ENCODE measurements at places on chromosomes 3 and 15.

DNA sequence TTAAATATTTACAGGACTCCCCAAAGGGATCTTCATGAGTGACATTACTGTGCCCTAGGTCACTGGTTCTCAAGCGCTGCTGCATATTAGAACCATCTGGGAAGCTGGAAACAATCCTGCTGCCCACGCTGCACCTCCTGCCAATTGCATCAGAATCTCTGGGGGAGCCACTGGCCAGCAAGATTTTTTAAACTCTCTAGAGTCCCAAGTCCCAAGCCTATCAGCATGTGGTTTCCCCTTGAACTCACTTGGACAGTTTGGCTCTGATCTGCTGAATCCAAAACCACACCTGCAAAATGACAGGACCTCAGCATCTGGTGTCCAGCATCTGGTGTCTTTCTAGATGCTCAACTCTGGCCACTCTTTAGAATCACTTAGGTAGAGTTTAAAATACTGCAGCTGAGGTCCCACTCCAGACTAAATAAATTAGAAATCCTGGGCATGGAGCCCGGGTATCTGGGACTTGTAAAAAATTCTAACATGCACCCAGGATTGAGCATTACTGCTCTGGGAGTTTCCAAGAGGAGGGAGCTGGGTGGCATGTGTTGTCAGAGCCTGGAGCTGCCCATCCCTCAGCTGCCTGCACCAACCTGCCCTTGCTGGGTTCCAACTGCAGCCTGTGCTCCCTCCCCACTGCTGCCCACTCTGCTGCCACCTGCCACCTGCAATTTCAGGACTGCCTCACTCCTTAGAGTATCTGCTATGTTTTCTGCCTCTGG, 311.3 kb downstream of the SLC9A9 start:
- DNase-seq, result no peak

- no peak for DNase-seq
Observed at GRCh38 chr3:112341386-112341785, 8.4 kb downstream of the CD200 start.

DNA sequence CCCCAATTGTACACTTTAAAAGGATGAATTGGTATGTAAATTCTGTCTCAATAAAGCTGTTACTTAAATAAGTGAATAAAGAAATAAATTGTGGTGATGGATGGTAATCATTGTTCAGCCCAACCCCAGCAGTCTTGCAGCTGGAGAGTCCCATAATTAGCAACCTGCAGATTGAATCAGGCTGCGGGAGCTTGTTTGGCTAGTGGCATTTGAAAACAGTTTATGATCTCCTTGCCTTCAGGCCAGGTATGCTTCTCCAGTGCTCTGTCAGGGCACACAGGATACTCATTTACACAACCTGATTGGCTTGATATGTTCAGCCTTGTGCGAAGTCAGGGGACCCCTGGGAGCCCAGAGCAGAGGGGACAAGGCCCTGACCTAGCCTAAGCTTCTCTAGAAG, 16.5 kb upstream of the TSEN2 start:
- no peak for DNase-seq

GRCh38 chr3:26750263-26750662, 127.7 kb downstream of the LRRC3B start:
- no peak for DNase-seq

- DNase-seq, result no peak
Observed at GRCh38 chr3:190973771-190974170, 111.3 kb upstream of the GMNC start.

DNA sequence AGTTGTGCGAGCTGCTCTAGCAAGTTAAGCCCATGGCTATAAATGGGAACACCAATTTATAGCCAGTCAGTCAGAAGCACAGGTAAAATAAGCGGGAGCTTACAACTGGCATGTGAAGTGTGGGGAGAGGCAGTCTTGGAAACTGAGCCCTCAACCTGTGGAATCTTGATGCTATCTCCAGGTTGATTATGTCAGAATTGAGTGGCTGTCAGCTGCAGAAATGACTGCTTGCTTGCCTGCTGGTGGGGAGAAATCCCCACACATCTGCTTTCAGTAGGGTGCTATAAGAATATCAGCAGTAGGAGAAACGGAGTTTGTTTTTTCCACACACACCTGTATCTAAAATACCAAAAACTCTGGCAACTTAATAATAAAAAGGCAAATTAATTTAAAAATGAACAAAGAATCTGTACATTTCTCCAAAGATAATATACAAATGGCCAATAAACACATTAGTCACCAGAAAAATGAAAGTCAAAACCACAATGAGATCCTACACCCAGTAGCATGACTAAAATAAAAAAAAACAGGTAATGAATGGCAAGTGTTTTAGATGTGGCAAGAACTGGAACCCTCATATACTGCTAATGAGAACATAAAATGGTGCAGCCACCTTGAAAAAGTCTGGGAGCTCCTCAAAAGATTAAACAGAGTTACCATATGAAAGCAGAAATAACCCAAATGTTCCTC, 26.0 kb upstream of the MAP4 start:
- peak; percentile 11 for DNase-seq

DNA sequence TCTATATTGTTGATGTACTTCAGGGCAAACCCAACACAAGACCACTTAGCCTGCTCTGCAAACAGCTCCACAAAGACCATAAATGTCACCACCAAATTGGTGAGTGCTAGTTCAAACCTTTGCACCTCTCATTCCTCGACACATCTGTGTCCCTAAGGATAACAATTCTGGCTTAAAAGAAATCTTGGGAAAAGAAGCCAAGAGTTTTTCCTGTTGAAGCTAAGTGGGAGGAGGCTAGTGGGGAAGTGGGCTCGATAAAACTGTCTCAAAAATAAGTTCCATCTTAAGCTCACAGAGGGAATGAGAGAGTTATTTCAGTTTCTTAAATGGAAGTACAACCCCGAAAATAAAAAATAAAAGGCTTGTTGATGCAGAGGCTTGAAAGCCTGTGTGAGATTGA, 40.4 kb upstream of the PRICKLE2 start:
- DNase-seq, result no peak

GRCh38 chr3:107377151-107377550, at the start of gene CCDC54:
Gene CCDC54 (plus strand): TSS chr3:107377439. CDS start chr3:107377588, 149 bp downstream.
- no peak for DNase-seq

DNA sequence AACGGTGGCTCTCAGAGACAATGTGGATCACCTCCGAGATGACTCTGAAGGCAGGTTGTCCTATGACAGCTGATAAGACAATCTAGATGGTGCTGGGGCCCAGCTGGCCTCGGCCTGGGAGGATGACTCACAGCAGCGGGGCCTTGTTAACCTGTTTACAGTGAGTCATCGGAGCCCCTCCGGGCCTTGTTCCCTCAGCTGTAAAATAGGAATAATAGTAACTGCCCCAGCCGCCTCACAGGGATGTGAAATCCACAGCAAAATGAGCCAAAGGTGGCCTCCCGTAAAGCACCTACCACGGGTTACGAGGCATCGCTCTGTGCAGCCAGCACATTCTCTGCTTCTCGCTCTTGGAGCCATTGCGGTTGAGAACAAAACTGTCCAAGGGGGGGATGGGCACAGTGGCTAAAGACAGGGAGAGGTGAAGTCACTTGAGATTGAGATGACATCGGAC, 88.6 kb upstream of the RASGRF1 start:
- peak; percentile 88 for DNase-seq

DNA sequence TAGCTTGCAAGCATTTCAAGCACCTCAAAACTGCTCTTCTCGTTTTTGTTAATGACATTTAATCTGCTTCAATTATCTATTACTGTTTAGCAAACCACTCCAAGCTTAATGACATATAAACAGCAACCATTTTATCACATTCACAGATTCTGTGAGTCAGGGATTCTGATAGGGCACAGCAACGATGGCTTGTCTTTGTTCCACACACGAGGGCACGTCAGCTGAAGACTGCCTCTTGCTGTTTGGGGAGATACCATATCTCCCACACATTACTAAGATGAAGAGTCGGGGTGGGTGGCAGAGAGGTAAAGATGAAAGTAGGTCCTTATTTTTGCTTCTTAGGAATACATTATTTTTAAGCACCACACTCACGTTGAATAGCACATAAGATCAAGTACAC, 19.3 kb downstream of the CPOX start:
- no peak for DNase-seq

DNA sequence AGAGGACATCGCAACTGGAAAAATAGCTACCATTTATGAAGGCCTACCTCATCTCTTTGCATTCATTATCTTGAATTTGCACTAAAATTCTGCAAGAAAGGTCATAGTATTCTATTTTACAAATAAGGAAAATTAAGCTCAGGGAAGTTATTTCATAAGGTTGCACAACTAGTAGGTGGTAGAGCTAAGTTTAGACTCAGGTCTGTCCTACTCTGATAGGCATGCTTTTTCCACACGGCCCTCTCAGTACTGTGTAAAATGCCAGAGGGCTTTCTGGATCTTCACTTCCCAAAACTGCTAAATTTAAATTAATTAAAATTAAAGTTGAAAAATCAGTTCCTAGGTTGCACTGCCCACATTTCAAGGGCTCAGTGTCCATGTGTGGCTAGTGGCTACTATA, 18.3 kb downstream of the MAP2K1 start:
- no peak for DNase-seq

DNA sequence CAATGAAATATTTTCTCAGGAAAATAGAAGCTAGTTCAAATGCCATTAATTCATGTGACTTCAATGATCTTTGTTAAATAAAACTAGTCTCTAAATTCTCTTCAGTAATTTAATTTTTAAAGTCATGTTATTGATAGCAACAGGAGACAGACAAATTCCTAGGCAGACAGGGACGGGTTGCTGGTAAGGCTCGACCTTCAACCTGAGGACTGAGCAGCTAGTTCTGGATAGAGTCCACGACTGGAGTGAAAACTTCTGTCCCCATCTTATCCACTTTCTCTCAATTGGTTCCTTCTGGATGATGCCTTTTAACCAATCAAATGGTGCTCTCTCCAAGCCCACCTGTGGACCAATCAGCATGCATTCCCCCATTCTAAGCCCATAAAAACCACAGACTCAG, 43.8 kb upstream of the C2CD4B start:
- no peak for DNase-seq

GRCh38 chr3:178676942-178677790, 140.9 kb downstream of the KCNMB2 start:
- no peak for DNase-seq

GRCh38 chr3:4680871-4681300, 187.7 kb downstream of the ITPR1 start:
- peak; percentile 52 for DNase-seq
